ENCODE measurements at places on chromosomes 4 and X. TPM values are rescaled to one million over a fixed set of nuclear protein-coding genes. Genes with fewer than 3 reads are reported as not detected.

TRAM1L1 gene
- polyA plus RNA-seq: 1.6 TPM

NMU gene
- 33.2 TPM for polyA plus RNA-seq

HPGDS gene
- 2.6 TPM for polyA plus RNA-seq

TMPRSS11A gene
- polyA plus RNA-seq: not detected

DLG3 gene
- 37.9 TPM for polyA plus RNA-seq

MSX1 gene
- polyA plus RNA-seq: 4.8 TPM

STARD8 gene
- polyA plus RNA-seq: 4.6 TPM

ELF2 gene
- polyA plus RNA-seq: 15.4 TPM

ADH1C gene
- polyA plus RNA-seq: not detected

PRDM5 gene
- 0.48 TPM for polyA plus RNA-seq

AGTR2 gene
- not detected for polyA plus RNA-seq

ESX1 gene
- polyA plus RNA-seq: not detected

SLC6A14 gene
- polyA plus RNA-seq: not detected

BMPR1B gene
- polyA plus RNA-seq: 1.1 TPM

CLNK gene
- not detected for polyA plus RNA-seq

SOD3 gene
- 10.9 TPM for polyA plus RNA-seq

SATL1 gene
- polyA plus RNA-seq: 0.53 TPM

LANCL3 gene
- 0.03 TPM for polyA plus RNA-seq

EOLA2 gene
- 33.8 TPM for polyA plus RNA-seq

MTMR8 gene
- not detected for polyA plus RNA-seq

KLF3 gene
- polyA plus RNA-seq: 16.5 TPM

MAGEA2 gene
- 2.4 TPM for polyA plus RNA-seq

IL9R gene
- not detected for polyA plus RNA-seq

NPNT gene
- 5.9 TPM for polyA plus RNA-seq

TMEM150C gene
- polyA plus RNA-seq: 23.1 TPM

ZNF630 gene
- polyA plus RNA-seq: 2.1 TPM

P2RY10 gene
- polyA plus RNA-seq: not detected

GNRHR gene
- polyA plus RNA-seq: not detected

TKTL2 gene
- polyA plus RNA-seq: not detected

TMEM175 gene
- 61.5 TPM for polyA plus RNA-seq

LNX1 gene
- 6.6 TPM for polyA plus RNA-seq

KLKB1 gene
- not detected for polyA plus RNA-seq

KCND1 gene
- polyA plus RNA-seq: 1.6 TPM

F8 gene
- polyA plus RNA-seq: 7.3 TPM

PRRG3 gene
- 5.0 TPM for polyA plus RNA-seq

RENBP gene
- polyA plus RNA-seq: 16.6 TPM

RASGEF1B gene
- 8.7 TPM for polyA plus RNA-seq

CENPC gene
- 3.4 TPM for polyA plus RNA-seq

RIPPLY1 gene
- polyA plus RNA-seq: not detected

PABPC1L2B gene
- polyA plus RNA-seq: 2.3 TPM

SEC31A gene
- polyA plus RNA-seq: 73.8 TPM

RAB41 gene
- polyA plus RNA-seq: not detected

OPHN1 gene
- 6.8 TPM for polyA plus RNA-seq

TSR2 gene
- polyA plus RNA-seq: 98.8 TPM

Data from brain (organoid and tissue), 16 donors.